ENCODE measurements at places on chromosomes 6 and 20.

DNA sequence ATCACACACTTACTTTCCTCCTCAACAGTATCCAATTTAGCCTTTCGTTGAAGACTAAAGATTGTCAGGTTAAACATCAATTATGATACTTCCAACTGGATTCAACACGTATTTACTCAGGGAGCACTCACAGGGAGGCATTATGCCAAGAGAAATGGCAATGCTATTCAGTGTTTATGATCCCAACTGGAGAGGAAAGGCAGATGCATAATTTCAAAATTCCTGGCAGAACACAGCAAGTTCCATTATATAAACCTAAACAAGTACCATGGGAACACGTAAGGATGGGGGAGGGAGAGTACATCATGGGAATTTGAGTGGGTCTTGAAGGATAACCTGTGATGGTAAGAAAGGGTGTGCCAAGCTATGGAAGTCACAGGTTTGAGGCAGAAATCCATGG lies 112.7 kb downstream of the ISM1 start:
- no peak for DNase-seq

DNA sequence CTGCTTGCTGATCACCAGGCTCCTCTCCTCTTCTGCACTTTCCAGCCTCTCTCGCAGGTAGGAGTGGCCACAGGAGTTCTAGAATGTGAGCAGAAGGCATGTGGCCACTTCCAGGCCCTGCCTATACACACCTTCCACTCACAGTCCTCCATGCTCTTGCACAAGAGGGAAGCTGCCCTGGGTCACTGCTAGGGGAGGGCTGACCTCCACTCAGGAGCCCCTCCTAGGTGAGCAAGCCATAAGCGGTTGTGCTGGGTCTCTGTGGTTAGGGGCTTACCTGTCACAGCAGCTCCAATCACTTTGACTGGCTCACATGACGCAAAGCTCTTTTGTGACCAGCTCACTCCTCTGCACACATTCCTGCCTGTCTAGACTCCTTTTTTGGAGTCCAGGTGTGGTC lies 68.2 kb downstream of the TMEM242 start:
- no peak for DNase-seq

DNA sequence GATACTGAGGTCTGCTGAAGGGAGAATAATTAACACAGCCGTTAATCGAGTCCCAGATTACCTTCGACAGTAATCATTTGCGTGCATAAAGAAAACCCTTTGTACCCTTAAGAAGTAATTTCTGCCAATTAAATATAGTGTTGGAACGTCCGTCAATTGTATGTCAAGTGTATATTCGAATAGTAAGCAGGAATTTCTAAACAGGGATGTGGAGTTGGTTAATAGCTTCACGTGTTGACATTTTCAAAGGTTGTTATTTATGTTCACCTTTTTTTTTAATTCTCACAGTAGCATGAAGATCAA lies 798 bp upstream of the SNAP91 start:
- DNase-seq = no peak

DNA sequence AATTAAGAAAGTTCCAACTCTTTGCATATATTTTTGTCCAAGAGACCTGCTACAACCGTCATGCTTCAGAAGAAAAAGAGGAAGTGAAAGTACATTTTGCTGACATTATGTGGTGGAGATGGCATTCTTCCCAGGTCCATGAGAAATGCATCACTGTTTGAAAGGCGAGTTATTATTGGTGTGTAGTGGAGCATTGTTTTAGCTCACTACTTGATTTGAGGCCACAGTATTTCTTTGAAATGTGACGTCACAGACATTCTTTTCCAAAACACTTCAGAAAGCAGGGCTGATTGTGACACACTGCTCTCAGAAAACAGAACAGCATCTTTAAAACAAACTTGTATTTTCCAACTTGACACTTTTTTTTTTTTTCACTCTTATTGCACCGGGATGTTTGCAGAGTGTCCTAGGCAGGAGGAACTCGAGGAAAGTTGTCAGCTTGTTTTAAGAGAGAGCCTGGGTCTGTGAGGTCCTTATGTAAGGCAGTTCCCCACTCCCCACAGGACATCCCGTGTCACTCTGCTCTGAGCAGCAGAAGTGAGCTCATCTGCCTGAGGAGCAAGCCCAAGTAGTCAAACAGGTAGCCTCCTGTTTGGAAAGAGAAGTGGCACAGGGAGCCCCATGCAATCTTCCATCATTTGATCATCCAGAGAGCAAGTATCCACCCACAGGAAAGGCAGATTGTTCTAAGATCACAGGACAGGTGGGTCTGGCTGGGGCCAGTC lies 1.1 kb downstream of the SPTLC3 start:
- DNase-seq = peak; percentile 94

GRCh38 chr6:89385156-89385667 lies 26.9 kb downstream of the RRAGD start:
- DNase-seq = no peak
